ENCODE measurements at places on chromosomes 12 and 14.
A peak's percentile ranks its signal among the peaks of the same experiment; 100 is the strongest.

- no peak for DNase-seq
- no peaks in the 10 kb centered on the region for H3K36me3 ChIP-seq
- peak within 1 kb of the TSS; percentile 85 for H3K27ac ChIP-seq
- H3K4me3 ChIP-seq: peak within 1 kb of the TSS; percentile 44
Observed at GRCh38 chr14:94110552-94111181, at the start of gene IFI27. Gene IFI27, plus strand, starts transcription at chr14:94110736.

DNA sequence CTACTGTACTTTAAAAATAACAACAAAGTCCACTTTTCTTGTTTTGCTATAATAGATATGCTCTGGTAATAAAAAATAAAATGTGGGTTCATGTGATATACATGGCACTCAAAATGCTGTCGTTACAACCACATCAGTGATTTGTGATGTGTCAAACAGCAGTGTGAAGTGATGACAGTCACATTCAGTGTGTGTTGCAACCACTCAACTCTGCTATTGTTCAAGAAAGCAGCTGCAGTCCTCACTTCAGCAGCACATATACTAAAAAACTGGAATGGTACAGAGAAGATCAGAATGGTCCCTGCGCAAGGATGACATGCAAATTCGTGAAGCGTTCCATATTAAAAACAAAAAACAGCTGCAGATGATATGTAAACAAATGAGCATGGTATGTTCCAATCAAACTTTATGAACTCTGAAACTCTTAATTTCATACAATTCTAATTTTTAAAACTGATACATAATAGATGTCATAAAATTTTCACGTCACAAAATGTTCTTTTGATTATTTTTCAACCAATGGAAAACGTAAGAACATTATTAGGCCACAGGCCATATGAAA is 6.7 kb downstream of the TRMT5 start:
- H3K4me1 ChIP-seq: peaks cover 16% of the 10 kb centered on the region
- H3K4me3 ChIP-seq: no peak overlapping the region
- no peak for DNase-seq
- no peak overlapping the region for H3K27ac ChIP-seq
- H3K36me3 ChIP-seq: peaks cover 46% of the 10 kb centered on the region

GRCh38 chr12:24931666-24932405 is 17.1 kb downstream of the BCAT1 start:
- no peaks in the 10 kb centered on the region for H3K36me3 ChIP-seq
- DNase-seq: no peak
- H3K4me3 ChIP-seq: no peak overlapping the region
- H3K4me1 ChIP-seq: peaks cover 13% of the 10 kb centered on the region
- no peaks in the 10 kb centered on the region for H3K27me3 ChIP-seq

DNA sequence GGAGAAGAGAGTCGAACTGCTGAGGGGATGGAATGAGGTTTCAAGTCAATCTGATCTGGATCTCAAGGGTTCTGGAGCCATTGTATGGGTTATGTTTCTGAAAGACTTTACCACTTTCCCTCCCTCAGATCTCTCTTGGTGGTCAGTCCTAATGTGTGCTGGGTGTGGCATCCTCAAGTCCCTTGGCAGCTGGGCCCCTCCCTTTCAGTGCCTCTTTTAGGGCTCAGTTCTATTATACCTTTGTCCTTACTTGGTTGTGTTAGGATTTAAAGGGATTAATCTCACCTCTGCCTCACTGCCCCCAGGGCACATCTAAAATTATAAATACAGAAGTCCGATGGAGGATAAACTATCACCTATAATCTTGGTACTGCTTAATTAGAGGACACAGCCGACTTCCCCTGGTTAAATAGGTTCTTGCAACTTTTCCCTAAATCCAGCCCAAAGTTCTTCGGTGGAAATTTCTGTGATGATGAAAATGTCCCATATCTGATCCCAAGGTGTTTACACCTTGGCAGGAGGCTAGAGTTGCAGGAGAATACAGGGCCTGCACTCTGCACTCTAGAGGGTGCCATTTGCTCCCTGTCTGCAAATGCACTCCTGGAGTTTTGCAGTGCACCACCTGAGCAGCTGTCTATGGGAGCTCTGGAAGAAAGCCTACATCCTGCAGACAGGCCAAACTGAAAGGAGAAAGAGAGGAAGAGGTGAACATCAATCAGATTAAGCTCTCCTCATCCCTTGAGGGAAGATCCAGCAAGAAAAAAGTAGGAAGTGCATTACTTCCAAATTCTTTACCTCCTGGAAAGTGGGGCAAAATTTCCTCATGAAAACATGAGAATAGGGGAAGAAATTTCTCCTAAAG is 106.8 kb downstream of the NUAK1 start:
- H3K4me1 ChIP-seq: no peaks in the 10 kb centered on the region
- no peaks in the 10 kb centered on the region for H3K27me3 ChIP-seq
- H3K4me3 ChIP-seq: no peak overlapping the region
- no peak for DNase-seq
- no peaks in the 10 kb centered on the region for H3K36me3 ChIP-seq
- H3K27ac ChIP-seq: no peak overlapping the region

GRCh38 chr12:58523360-58523759 is 396.9 kb downstream of the LRIG3 start:
- DNase-seq: no peak
- no peaks in the 10 kb centered on the region for H3K4me1 ChIP-seq
- H3K27me3 ChIP-seq: no peaks in the 10 kb centered on the region
- H3K27ac ChIP-seq: no peak overlapping the region

DNA sequence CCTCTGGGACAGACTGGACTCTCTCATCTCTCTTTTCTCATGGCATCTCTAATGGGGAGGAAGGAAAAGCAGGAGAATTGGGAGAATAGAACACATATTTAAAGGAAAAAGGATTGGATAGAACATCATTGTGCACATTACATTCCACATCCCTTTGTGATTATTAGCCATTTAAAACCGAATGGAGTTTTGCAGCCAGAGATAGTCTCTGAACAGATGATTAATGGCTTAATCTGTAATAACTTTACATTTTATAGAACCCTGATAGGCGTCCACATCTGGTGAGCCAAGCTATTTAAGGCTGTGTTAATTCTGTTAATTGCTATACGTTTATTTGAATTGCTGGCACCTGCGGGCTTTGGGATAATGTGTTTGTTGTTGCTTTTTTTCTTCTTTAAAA is 487.3 kb downstream of the NRXN3 start:
- DNase-seq: no peak
- H3K4me1 ChIP-seq: no peaks in the 10 kb centered on the region
- no peaks in the 10 kb centered on the region for H3K27me3 ChIP-seq
- H3K27ac ChIP-seq: no peak overlapping the region
- no peak overlapping the region for H3K4me3 ChIP-seq

DNA sequence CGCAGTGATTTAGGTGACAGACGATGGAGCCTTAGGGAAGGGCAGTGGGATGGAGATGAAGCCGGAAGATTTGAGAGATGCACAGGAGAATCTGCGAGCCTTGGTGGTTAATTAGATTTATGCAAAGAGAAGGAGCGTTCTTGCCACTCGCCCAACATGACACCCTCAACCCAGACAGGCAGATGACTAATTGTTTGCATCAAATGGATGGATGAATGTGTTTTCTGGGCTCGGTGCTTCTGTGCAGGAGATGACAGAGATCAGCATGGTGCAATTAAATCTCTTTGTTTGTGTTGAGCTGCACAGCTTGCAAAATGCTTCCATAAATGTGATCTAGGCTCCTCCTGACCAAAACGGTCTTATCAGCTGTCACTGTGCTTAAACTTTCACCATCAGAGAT is 202.3 kb upstream of the PRMT8 start:
- H3K27ac ChIP-seq: no peak overlapping the region
- H3K27me3 ChIP-seq: no peaks in the 10 kb centered on the region
- peaks cover 12% of the 10 kb centered on the region for H3K4me1 ChIP-seq
- no peaks in the 10 kb centered on the region for H3K36me3 ChIP-seq
- no peak overlapping the region for H3K4me3 ChIP-seq
- no peak for DNase-seq

DNA sequence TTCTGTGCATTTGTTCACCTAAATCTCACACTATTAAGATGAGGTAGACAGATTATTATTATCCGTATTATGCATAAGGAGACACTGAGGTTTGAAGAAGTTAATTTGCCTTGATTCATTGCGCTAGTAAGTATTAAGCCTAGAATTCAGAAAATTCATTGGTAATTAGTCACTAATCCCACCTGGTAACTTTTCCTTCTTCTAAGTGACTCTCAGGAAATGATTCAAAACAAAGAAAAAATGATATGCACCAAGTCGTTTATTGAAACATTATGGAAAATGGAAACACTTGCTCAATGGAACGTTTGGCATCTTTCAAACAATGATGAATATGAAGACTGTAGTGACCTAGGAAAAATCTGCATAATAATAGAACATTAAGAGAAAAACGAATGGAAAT is 15.2 kb downstream of the RFX4 start:
- no peak overlapping the region for H3K4me3 ChIP-seq
- H3K27ac ChIP-seq: no peak overlapping the region
- H3K4me1 ChIP-seq: no peaks in the 10 kb centered on the region
- no peaks in the 10 kb centered on the region for H3K36me3 ChIP-seq

- H3K4me1 ChIP-seq: peaks cover 5% of the 10 kb centered on the region
- H3K27ac ChIP-seq: no peak overlapping the region
- no peak for DNase-seq
- no peak overlapping the region for H3K4me3 ChIP-seq
- peaks cover 35% of the 10 kb centered on the region for H3K36me3 ChIP-seq
- no peaks in the 10 kb centered on the region for H3K27me3 ChIP-seq
Observed at GRCh38 chr12:11896417-11896929, 174.3 kb upstream of the BCL2L14 start.

DNA sequence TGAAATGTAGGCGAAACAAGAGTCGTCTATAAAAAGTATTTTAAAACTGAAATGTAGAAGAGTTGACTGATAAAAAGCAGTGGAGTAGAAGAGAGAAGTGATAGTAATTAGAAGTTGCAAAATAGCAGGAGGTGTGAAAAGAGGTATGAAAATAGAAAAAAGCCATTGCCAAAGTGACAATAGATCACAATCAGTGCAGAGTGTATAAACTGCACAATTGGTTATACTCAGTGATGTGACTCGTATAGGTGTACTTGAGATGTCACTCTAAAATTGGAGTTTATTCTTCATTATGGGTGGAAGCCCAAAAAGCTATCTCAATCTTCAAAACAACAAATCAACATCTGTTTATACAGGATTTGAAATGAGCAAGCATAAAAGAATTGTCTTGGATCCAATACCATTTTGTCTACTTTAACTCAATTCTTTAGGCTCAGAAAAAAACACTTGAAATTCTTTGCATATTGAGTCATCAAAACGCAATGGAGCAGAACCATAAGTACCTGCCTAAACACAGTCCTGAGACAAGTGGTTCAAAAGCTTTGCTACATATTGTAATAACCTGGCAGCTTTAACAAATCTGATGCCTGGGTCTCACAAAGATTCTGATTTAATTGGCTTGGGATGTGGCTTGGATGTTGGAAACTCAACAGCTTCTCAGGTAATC is 8.8 kb downstream of the IKBIP start:
- no peak for DNase-seq
- no peaks in the 10 kb centered on the region for H3K27me3 ChIP-seq
- no peak overlapping the region for H3K27ac ChIP-seq
- H3K4me3 ChIP-seq: no peak overlapping the region
- H3K4me1 ChIP-seq: peaks cover 40% of the 10 kb centered on the region

- H3K36me3 ChIP-seq: no peaks in the 10 kb centered on the region
- peaks cover 23% of the 10 kb centered on the region for H3K27me3 ChIP-seq
- no peak overlapping the region for H3K4me3 ChIP-seq
Observed at GRCh38 chr12:132593938-132594358, 16.4 kb downstream of the LRCOL1 start.

Data from spleen (tissue), 13 donors.